GM20000 (cell line): ENCODE measurements at places on chromosomes 12 and 14.
A peak's percentile ranks its signal among the peaks of the same experiment; 100 is the strongest.

DNA sequence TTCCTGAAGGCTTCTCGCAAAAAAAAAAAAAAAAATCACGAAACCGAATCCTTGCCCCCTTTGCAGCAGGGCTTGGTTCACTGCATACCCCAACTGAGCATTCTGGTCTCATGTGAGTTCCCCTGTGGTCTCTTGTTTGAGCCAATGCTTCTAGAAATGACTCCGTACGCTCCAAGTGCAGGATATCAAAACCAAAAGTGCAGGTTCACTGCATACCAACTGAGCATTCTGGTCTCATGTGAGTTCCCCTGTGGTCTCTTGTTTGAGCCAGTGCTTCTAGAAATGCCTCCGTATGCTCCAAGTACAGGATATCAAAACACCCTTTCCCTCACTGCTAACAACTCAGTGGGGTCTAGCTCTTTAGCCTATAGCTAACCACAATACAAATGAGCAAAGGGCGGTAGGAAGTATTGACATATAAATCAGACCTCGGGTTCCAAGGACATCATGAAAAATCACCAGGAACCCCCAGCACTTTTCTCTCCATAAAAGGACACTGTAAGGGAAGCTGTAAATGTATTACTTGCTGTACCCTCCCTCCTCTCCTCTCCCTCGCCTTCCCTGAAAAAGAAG, 206.3 kb upstream of the NOS1 start:
- no peak for DNase-seq

DNA sequence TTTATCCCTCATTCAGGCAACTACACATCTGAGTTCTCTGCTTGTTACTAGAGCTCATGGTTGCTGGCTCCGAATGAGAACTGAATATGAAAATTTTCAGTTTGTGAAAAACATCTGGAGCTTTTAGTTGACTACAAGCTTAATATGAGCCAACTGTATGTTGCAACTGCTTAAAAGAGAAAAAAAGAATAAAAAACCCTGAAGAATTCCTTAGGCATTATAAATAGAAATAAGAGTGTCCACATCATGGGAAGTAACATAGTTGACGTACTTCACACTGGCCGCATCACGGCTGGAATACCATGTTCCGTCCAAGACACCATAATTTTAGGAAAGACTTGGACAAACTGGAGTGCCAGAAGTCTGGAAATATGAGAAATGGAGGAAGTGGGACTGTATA, 57.9 kb downstream of the PDE3A start:
- DNase-seq, result no peak

GRCh38 chr14:30966415-30967363, 58.8 kb upstream of the AP4S1 start:
- DNase-seq, result no peak

DNA sequence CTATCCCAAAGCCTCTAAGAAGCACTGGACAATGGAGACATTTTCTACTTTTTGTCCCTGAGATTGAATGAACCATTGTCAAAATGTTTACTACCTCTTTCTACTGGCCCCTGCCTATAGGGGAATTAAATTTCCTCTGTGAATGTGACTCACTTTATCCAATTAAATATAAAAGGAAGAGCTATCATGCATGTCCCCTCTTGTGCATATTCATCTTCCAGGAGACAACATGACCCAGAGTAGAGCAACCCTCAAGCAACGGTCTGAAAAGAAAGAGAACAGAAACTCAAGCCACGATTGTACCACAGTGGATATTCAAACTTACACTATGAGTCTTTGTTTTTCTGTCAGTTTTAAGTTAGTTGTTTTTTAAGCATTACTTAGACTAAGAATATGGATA, 938.4 kb upstream of the ATXN7L3B start:
- no peak for DNase-seq

DNA sequence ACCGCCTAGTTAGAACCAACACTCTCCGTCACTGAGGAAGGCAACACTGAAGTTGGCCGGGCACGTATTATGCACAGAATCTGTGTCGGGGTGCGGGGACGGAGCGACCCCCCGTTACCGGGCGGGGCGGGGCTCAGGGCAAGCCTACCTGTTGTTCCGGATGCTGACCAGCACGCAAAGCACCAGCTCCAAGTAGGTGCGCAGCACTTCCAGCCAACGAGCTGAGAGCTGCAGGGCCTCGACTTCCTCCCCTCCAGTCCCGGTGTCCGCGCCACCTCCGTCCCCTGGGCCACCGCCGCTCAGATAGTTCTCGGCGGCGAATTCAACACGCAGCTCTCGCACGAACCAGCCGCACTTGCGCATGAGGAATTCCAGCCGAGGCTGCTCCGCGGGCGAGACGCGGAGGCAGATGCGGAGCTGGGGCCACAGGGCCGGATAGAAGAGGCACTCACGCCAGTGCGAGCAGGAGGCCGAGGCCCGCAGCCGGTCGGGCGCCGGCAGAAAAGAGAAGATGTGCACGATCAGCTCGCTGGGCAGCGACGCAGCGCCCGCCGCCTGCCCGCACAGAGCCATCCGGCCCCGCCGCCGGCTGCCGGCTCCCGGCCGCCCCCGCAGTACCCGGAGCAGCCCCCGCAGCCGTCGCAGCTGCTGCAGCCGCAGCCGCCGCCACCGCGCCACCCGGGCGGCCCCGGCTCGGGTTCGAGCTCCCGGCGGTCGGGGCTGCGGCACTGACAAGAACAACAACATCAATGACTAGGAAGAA, 636 bp downstream of the FBXO33 start:
- DNase-seq, result peak; percentile 35

DNA sequence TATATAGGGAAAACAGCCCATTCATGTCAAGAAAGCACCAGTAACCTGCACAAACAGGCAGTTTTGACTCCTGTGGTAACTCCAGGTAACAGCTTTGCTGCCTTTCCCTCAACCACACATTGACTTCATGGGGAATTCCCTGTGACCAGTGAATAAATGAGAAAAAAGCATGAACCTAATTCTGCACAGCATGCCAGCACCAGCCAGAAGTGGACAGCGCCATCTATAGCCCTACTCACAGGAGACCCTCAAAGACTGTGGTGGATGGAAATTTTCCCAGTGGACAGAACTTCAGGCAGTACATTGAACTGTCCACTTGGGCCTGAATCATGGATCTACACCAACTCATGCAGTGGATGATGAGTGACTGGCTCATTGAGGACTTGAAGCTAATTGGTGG, 152.1 kb downstream of the SLC8A3 start:
- no peak for DNase-seq

GRCh38 chr12:116529048-116529447, 30.1 kb upstream of the MAP1LC3B2 start:
- no peak for DNase-seq

GRCh38 chr12:109064143-109064542, 11.8 kb downstream of the USP30 start:
- DNase-seq, result no peak

DNA sequence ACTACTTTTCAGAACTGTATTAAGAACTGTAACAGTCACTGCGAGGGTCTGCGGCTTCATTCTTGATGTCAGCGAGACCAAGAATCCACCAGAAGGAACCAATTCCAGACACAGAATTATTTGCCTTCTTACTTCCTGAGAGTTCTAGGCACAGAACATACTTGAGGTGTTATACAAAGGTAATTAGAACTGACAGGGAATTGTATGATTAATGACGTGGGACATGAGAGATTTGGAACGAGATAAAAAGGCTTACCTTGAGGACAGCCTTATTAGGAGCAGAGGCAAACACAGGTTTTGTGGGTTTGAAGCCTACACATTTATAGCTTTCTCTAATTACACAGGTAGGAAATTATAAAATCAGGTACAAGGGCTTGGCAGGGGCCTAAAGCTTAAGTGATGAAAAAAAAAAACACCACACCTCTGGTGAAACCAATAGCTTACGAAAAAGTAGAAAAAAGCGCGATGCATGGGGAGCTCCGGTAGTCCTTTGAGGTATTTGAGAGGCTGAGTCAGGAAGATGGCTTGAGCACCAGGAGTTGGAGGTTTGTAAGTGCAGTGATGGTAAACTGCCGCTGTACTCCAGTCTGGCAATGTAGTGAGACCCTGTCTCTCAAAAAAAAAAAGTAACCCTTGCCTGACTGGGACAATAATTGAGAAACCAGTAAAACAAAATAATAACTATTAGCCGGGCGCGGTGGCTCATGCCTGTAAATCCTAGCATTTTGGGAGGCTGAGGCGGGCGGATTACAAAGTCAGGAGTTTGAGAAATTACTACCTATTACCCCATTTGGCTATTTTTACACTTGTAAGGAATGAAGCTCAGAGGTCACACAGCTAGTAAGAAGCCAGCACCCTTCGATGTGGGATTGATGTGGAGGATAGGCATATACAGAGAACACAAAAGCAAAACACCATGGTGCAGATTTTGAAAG, 795 bp upstream of the ACOT2 start:
- no peak for DNase-seq

DNA sequence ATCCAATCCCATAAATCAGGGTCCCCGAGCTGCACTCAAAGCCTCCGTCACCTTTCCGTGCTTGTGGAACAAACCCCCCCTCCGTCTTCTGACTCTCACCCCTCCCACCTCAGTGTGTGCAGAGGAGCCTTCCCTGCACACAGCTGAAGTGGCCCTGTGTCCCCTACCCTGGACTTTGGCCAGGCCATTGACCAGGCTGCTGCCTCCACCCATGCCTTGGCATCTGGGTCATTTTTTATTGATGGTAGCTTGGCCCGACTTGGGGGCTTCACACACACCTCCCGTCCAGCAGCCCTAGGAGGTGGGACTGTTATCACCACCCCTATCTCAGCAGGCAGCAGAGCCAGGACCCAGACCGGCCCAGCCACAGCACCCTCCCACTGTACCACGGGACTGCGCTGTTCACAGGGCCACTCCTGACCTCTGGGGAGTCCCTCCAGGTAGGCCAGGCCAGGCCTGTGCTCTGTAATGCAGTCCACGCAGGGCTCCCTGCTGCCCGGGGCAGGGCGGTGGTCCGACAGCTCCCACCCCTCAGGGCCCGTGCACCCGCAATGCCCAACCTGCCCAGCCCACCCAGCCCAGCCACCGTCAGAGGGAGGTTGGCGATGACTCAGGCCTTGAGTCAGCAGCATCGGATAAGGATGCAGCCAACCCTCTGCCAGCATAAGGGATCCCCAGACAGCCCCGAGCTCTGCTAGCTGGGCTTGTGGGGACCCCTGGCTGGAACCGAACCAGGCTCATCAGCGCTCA, 9.2 kb upstream of the INF2 start:
- no peak for DNase-seq

DNA sequence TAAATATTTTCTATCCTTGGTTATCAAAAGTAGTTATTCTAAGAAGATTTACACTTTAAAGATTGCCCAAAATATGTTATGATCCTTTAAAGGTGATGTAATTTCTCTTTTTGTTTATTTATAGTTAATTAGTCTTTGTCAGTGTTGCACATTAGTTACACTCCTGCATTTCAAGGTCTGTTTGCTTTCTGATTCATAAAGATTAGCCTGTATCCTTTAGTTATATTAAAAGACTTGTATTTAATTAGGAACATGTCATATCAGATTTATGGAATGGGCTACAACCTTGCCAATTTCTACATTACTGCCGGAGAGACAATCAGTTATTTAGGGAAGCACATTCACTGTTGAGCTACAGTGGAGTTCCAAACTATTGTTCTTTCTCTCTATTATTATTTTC, 3.5 kb downstream of the EPYC start:
- no peak for DNase-seq

GRCh38 chr14:60090864-60091519, 731 bp upstream of the PCNX4 start:
- peak; percentile 21 for DNase-seq

- DNase-seq, result no peak
Measured at GRCh38 chr12:51838762-51839161, 9.8 kb downstream of the FIGNL2 start.

GRCh38 chr12:131242741-131243496, 289.2 kb downstream of the ADGRD1 start:
- DNase-seq, result no peak

DNA sequence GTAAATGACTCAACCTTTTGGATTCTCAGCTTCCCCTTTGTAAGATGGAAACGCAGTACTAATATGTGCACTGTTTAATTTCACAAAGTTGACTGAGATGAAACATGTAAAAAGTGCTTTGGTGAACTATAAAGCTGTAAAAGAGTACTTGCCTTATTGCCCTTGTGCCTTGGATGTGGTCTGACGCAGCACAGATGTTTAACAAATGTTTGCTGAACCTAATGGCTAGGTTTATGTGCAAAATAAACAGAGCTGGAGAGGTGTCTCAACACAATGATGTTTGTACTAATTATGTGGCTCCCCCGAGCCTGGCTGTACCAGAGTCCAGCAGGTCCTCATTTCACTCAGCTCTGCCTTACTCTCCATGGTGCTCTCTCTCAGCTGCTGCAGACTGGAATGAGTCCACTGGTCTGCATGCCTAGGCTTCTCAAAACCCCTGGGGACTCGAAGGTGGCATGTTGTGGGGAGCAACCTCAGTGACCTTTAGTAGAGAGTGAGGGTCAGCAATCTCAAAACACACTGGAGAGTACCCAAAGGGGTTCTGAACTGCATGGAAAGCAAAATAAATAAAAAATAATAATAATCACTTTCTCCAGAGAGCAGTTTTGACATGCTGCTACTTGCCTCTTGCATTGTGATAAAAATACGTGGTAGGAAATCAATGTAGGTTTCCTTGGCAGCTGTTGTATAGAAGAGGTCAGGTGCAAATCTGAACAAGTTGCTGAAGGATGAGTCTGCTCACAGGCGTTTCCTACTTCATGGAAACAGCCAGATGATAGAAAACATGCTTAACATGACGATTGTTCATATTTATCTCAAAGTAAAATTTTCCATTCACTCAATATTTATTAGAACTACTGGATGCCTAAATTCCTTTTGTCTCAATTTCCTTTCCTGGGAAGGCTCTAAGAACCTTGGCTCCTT, 8.5 kb upstream of the AMIGO2 start:
- no peak for DNase-seq

DNA sequence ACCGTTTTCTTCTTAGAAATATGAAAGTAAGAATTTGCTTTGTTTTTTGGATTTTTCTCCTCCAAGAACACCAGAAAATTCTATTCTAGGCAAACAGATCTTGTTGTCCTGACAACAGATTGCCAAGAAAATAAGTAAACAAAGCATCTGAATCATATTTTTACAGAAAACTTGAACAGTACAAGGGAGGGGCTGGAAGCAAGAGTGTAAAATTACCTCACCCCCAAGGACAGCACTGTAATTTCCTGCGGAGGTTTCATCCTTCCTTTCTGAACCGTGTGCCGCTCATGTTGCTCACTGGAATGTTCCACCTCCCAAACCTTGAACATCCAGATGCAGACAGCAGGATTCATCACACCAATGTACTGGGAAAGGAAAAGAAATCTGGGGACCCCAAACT, 5.4 kb upstream of the CAMKK2 start:
- DNase-seq, result no peak

DNA sequence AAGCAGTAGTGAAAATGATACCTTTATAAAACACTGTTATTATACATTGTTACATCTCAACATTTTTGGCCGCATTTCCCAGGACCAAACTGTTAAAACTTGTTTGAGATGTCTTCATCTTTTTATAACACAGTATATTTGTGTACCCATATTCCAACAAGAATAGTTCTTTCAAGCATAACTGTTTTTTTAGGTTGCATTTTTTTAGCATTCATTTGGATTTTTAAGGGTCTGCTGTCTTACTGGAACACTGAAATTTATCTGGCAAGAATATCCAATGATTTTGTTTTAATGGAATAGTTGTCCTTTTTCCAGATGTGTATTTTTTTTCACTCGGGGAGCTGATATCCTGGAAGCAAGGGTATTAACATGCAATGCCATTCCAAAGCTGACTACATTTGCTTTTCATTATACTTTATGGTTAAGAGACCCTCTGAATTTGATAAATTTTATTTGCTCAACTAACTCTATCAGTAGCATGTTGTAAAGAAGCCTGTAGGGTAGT, 8.9 kb upstream of the NAV3 start:
- no peak for DNase-seq
